ENCODE measurements at places on chromosomes 1 and 21. TPM values are rescaled to one million over a fixed set of nuclear protein-coding genes. Genes with fewer than 3 reads are reported as not detected.

GBP2 gene
- total RNA-seq, result 0.98 TPM

FOXO6 gene
- total RNA-seq, result 0.80 TPM

BMP8B gene
- total RNA-seq, result 5.4 TPM

TMEM35B gene
- 15.5 TPM for total RNA-seq
